Amygdala (tissue), 56 donors: ENCODE measurements at places on chromosomes 1 and 21.

- DNase-seq: no peak
Observed at GRCh38 chr1:191671236-191671635, 487.0 kb upstream of the RGS18 start.

DNA sequence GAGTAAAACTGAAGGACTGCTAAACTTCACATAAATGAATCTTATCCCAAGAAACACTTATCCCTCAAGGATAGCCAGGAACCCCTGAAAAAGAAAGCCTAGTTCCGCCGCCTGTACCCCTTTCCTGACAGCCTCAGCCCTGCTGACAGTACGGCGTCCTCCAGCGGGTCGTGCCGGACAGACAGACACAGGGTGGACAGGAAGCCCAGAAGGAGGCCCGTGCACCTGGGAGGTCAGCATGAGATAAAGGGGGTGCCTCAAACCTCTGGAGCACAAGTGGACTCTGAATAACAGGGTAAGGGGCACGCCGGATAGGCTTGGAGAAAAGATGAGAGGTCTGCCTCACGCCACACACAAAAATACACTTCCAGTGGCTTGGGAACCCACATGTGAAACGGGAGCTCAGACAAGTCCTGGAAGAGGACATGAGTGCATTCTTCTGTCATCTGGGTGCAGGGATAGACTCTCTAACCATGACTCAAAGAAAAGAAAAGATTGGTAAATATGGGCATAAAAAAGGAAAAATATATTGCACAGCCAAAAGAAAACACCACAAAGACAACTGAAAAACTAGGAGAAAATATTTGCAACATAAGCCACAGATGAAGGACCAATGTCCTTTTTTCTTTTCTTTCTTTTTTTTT is 17.3 kb upstream of the ADARB1 start:
- DNase-seq: no peak

DNA sequence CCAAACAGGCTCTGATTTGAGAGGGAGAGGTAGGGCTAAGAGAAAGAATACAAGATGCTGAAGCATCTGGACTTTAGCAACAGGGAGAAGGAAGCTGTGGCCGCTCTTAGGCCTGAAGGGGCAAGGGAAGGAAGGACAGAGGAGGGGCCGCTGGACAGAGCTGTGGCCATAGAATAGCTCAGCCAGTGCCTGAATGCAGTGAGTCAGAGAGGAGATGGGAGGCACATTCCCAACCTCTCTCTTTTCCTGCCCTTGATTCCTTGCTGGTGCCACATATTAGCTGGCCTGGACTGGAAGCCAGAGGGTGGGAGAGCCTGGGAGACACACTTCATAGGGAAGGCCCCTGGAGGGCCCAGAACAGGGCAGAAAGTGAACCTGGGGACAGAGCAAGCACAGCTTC is 83.4 kb upstream of the POU3F1 start:
- DNase-seq: no peak

DNA sequence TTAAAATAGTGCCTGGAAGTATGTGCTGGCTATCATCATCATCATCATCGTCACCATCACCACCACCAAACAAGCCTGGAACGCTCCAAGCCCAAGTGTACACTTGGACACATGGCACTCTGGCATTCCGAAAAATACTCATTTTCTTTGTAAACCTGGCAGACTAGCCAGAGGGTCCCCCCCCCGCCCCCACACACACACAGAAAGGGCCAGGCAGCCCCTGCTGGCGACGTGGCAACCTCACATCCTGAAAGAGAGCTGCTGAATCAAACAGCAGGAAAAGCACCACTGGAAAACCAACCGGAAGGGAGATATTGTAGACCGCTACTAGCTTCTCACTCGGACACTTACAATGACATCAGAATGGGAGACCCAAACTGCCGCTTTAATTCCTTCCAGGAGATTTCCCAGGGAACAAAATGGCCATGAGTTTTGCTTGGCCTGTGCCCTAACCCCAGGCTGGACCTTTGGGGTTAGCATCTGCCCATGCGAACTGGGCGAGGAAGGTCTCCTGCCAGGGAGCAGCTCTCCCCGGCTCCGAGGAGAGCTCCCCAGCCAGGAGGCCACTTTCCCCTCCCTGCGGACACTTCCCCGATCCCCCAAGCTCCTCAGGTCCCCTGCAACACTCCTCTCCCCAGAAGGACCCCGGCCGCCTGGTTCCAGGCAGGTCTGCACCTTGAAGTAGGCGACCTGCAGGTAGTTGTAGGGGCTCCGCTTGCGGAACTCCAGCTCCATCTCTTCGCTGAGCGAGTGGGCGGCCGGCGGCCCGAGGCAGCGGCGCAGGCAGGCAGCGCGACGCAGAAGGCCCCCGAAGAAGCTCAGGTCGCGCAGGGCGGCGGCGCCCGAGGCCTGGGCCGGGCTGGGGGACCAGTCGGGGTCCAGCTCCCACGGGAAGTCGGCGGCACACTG is 742 bp downstream of the P3H1 start:
- DNase-seq: peak; percentile 57

- DNase-seq: no peak
Observed at GRCh38 chr21:40284409-40284808, 417.2 kb downstream of the PCP4 start.

- DNase-seq: no peak
Observed at GRCh38 chr1:17551755-17552234, 12.3 kb downstream of the ARHGEF10L start.

DNA sequence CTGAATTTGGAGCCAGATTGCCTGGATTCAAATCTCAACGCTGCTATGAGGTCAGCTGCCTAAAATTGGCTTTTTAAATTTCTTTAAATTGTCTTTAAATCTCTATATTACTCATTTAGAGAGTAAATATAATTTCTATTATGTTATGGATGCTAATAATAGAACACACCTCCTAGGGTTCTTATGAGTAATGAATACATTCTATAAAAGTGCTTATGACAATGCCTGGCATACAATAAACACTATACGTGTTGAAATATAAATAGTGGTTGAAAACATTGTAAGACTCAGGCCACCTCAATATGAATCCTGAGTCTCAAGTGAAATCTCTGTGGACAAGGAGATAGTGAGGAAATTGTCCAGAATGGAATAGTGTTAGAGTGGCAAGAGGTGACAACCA is 31.0 kb upstream of the PHGDH start:
- no peak for DNase-seq

GRCh38 chr1:203031467-203031866 is 5.2 kb downstream of the PPFIA4 start:
- no peak for DNase-seq

GRCh38 chr1:240295811-240296210 is 204.1 kb downstream of the FMN2 start:
- no peak for DNase-seq

DNA sequence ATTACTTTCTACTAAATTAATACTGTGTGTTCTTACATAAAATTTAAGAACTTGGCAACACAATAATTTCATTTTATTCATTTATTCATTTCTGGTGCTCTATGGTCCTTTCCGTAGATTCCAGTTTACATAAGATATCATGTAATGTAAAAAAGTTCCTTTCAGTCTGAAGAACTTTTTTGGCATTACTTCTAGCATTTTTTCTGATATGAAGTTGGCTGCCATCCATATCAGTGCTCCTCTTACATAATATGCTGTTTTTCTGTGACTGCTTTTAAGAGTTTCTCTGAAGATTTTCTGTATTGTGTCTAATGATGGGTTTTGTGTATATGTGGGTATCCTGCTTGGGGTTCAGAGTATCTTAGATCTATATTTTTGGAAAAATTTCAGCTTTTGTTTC is 34.8 kb downstream of the LIN9 start:
- no peak for DNase-seq

DNA sequence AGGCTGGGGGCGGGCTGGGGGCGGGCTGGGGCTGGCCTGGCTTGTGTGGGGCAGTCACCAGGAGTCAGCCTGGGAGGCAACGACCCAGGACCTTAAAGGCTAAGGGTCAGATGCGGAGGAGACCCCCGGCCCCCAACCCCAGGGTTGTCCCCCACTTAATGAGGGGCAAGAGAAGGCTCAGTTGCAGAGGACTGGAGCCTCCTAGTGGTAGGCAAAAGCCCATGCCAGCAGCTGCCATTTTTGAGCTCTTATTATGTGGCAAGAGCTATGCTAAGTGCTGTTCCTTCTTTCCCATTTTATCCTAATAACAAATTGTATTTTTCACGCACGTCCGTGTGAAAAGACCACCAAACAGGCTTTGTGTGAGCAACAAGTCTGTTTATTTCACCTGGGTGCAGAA is 8.0 kb downstream of the KIAA1614 start:
- DNase-seq: no peak

DNA sequence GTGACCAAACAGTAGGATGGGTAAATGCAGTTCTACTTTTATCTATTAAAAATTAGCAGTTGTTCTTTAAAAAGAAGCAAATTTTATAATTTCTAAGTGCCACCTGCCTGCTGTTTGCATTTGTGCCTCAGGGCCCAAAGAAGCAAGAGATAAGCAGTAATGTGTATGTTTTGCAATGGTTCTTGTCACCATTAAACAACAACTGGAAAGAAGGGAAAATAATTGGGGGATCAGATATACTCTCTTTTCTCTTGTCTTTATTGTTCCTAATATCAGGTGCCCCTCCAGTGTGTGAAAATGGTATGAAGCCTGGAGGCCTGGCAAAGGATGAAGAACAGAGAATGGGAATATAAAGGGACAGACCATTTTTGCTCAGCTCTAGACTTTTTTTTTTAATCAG is 9.6 kb downstream of the B3GALT2 start:
- no peak for DNase-seq

- no peak for DNase-seq
Observed at GRCh38 chr1:41462680-41463004, 21.8 kb downstream of the EDN2 start.

DNA sequence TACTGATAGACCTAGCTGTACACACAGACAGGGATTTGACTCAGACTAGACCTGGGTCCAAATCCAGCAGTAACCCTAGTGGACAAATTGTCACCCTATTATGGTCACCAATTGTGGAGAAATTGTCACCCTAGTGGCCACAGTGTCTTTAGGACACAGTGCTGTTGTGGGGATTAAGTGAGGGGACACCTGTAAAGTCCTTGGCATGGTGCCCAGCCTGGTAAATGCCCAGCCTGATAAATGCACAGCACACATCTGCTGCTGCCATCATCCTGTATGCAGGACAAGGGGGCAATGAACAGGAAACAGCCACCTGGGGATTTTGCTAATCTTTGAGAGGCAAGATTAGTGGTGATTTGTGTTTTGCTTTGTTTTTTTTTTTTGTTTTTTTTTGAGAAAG is 2.3 kb downstream of the TMEM61 start:
- no peak for DNase-seq

- DNase-seq: no peak
Observed at GRCh38 chr21:15514073-15514946, 215.5 kb upstream of the USP25 start.

DNA sequence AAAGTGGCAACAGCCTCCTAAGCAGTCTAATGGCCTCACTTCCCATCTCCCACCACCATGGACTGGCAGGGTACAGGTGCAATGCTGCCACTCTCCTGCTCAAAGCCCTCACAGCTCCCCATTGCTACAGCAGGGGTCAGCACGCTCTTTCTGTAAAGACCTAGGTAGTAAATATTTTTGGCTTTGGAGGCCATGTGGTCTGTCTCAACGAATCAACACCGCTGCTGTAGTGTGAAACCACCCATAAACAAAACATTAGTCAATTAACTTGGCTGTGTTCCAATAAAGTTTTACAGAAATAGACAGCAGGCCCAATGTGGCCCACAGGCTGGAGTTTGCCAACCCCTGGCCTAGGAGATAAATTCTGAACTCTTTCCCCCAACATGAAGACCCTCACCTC is 44.6 kb upstream of the TMEM125 start:
- DNase-seq: no peak

- DNase-seq: no peak
Observed at GRCh38 chr1:30668546-30669327, 54.6 kb downstream of the MATN1 start.

- DNase-seq: peak; percentile 44
Observed at GRCh38 chr1:2821966-2822620, 20.6 kb upstream of the TTC34 start.

- DNase-seq: no peak
Observed at GRCh38 chr1:213993929-213994328, 6.2 kb downstream of the PROX1 start.

DNA sequence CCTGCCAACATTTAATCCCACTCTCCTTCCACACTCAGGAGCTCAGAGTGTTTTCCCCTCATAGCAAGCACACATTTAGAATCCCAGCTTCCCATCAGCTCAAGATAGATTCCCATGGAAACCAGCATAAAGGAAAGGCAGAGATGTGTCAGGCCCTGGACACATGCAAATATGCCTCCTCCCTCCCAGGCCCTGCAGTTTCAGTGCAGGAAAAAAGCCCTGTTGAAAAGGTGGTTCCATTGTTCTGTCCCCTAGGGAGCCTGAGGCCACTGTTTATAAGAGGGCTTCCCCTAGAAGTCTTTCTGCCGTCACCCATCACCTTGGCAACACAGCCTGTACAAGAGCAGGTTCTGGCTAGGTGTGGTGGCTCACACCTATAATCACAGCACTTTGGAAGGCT is 3.6 kb downstream of the CACNA1S start:
- DNase-seq: no peak

GRCh38 chr1:159652506-159652905 is 61.9 kb downstream of the CRP start:
- no peak for DNase-seq

- DNase-seq: no peak
Observed at GRCh38 chr1:208248991-208249696, 5.0 kb upstream of the PLXNA2 start.

DNA sequence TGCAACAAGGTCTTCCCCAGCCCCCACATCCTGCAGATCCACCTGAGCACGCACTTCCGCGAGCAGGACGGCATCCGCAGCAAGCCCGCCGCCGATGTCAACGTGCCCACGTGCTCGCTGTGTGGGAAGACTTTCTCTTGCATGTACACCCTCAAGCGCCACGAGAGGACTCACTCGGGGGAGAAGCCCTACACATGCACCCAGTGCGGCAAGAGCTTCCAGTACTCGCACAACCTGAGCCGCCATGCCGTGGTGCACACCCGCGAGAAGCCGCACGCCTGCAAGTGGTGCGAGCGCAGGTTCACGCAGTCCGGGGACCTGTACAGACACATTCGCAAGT is 3.8 kb downstream of the ZBTB18 start:
- no peak for DNase-seq

- DNase-seq: no peak
Observed at GRCh38 chr1:22552021-22552420, 11.3 kb upstream of the EPHA8 start.

GRCh38 chr21:41451753-41452676 is 26.0 kb downstream of the MX1 start:
- no peak for DNase-seq

GRCh38 chr1:211326528-211327345 is at the start of gene TRAF5:
Gene TRAF5 (plus strand): TSS chr1:211326833. CDS start chr1:211353240, 26,407 bp downstream.
- no peak for DNase-seq
